NCI-H69 (cell line): ENCODE measurements at places on chromosomes 3 and 15.

GRCh38 chr3:186193534-186194450, 84.9 kb upstream of the ETV5 start:
- DNase-seq, result no peak

- no peak for DNase-seq
These were observed 189.6 kb upstream of the UMPS start for GRCh38 chr3:124540550-124541211.

- peak; percentile 45 for DNase-seq
These were observed 10.2 kb downstream of the MRPS22 start for GRCh38 chr3:139353920-139354556.

DNA sequence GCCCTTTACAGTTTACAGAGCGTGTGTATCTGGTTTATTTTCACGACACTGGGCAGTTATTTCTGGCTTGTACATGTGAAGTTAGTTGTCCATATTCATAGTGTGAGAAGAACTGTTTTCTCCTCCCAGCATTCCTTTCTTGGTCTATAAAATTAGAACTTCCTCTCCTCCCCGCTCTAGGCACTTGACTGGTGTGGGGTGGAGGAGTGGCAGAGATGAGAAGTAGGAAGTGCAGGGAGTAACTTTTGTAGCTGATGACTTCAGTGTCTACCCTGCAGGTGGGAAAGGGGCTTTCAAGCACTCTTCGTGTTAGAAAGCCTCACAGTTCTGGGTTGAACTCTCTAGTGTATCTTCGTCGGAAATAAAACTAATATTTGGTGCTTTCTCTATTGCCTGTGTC, 13.4 kb downstream of the APOD start:
- no peak for DNase-seq

DNA sequence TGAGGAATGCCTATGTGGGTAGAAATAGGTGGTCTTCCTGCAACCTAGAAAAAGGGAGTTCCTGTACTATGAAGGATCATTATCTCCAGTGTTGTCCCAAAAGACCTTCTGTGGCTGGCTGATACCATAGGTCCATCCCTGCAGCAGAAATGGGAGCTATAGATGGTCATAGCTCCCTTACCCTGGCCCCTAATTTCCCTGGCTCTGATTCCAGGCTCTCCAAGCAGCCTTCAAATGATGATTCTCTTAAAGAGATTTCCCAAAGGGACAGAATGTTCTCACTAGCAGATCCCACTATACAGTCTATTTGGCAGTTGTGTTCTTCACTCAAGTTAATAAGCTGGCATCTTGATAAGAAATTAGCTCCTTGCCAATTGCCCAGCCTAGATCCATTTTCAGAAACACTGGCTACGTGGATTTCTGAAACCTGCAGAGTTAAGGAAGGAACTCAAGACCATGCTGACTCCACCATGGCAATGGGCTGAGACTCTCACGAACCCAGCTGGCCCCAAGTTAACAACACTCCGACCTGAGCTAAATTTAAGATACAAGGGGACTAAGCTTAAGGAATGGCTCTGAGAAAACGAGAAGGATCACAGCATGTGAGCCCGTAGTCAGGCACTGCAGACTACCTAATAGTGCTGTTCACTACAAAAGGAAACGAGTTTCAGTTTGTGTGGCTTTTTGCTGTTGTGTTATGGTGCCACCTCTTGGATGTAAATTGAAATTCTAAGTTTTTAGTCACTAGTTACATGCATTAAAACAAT, 11.4 kb downstream of the C15orf40 start:
- peak; percentile 74 for DNase-seq
